ENCODE measurements at places on chromosomes 16 and 17.

GRCh38 chr17:17467720-17468119, 9.1 kb upstream of the MED9 start:
- DNase-seq, result no peak

- no peak for DNase-seq
These were observed 32.0 kb downstream of the SLC6A2 start for GRCh38 chr16:55687802-55688201.

DNA sequence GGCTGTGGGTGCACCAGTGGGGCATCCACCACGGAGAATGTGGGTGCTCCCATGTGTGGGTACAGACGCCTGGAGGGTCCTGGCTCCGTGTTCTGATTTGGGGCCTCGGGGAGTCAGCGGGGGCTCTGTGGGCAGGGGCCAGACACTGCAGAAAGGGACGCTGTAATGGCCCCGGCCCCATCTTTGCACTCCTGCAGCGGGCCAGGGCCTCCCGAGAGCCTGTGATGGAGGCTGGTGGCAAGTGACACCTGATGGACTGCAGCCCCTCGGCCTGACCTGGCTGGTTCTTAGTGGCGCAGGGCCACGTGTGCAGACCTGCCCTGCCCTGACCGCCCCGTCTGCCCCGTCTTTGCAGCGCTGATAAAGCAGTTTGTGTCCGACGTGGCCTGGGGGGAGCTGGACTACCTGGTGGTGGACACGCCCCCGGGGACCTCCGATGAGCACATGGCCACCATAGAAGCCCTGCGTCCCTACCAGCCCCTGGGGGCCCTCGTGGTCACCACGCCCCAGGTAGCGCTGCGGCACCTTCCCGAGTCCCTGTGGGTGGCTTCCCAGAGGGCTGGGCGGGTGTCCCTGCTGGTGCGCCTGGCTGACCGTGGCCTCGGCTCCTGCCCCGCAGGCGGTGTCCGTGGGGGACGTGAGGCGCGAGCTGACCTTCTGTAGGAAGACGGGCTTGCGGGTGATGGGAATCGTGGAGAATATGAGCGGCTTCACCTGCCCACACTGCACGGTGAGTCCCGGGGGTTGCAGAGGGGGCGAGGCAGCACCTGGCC, 4.7 kb downstream of the NUBP2 start:
- DNase-seq, result no peak

- no peak for DNase-seq
These were observed 1554.6 kb downstream of the CDH8 start for GRCh38 chr16:60481591-60481990.

- DNase-seq, result no peak
These were observed at the start of gene WNK4 for GRCh38 chr17:42779936-42780850. Gene WNK4, plus strand, starts transcription at chr17:42780610. Its CDS starts 89 bp downstream, at chr17:42780699.

DNA sequence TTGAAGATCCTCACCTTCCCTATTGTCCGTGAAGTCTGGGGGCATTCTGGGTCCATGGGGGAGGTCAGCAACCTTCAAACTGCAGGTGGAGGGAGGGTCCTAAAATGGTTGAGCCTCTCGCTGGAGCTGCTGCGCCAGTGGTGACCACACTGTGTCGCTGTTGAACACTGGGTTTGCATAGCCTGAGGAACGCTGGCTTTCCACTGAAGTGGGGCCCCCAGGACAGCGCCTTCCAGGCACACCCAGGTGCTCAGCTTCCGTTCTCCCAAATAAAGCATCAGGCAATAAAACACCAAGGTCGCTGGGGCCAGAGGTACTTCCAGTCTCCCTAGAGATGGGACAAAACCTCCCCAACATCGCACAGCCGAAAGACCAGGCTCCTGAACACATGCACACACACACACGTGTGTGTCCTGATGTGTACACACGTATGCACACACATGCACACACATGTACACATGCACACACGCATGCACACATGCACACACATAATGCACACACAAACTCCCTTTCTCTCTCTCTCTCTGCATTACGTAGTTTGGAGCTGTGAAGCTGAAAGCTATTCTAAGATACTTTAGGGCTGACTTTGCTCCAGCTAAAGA, 120.6 kb downstream of the IRF8 start:
- no peak for DNase-seq

- no peak for DNase-seq
These were observed 31.2 kb downstream of the NXN start for GRCh38 chr17:948284-948852.

DNA sequence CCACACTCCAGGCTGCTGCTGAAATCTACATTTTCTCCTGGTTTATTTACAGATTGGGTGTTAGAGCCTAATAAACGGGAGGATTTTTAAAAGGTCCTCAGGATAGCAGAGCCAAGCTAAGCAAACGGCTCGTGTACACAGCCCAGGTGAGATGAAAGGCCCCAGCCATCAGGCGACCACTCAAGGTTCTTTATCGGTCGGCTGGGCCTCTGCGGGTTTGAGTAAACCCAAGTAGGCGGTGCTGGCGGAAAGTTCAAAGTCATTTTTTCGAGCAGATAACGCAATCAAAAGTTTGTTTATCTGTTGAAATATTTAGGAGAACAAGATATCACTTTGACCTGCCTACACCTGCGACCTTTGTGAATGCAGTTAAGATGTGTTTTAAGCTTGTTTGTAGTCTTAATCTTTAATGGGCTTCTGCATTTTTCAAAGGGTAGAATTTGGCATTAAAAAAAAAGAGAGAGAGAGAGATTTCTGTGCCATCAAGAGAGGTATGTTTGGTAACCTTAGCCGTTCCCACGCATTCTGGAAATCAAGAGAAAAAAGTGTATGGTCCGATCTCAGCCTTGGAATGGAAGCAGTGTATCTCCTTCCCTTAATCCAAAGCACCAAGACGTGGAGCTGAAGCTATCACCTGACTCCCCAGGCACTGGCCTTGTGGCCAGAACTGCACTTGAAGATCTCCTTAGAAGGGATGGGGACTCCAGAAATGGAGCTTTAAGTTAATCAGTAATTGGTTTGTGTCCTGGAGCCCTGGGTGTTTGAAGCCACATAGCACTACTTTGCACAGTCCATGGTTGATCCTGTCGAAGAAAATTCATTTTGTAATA, 301.7 kb upstream of the IRX5 start:
- DNase-seq, result no peak

- DNase-seq, result no peak
These were observed 150.0 kb upstream of the GOT2 start for GRCh38 chr16:58884141-58884540.

DNA sequence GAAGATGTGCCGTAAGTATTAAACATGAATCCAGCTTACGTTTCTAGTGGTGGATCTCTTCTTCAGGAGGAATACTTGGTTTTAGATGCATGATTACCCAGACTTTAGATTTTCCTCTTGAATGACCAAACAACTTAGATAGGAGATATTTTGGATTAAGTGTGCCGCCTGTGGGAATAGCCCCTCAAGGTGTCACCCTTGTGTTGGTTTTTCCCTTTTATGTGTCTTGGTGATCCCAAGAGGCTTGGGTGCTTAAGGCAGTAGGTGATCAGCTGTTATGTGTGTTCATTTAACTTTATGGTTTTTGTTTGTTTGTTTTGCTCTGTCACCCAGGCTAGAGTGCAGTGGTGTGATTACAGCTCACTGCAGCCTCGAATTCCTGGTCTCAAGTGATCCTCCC, 115.1 kb downstream of the PPM1E start:
- DNase-seq, result no peak

- DNase-seq, result no peak
These were observed 88.2 kb upstream of the CORO6 start for GRCh38 chr17:29710891-29711418.

DNA sequence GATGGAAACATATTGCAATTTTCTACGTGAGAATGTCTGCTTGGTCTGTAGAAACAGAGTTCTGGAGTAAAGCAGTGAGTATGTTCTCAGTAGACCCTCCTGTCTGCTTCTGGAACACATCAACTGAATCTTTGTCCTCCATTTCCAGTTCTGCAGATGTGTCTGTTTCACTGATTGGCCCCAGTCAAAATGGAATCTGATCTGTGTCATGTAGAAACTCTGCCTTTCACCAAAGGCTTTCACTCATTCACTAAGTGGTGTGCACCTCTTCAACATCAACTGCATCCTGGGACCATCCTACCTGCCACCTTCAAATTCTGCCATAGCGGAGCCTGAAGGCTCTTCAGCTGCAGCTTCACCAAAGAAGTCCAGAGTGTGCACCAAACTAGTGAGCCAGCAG, 2.8 kb upstream of the ZNF267 start:
- DNase-seq, result no peak

DNA sequence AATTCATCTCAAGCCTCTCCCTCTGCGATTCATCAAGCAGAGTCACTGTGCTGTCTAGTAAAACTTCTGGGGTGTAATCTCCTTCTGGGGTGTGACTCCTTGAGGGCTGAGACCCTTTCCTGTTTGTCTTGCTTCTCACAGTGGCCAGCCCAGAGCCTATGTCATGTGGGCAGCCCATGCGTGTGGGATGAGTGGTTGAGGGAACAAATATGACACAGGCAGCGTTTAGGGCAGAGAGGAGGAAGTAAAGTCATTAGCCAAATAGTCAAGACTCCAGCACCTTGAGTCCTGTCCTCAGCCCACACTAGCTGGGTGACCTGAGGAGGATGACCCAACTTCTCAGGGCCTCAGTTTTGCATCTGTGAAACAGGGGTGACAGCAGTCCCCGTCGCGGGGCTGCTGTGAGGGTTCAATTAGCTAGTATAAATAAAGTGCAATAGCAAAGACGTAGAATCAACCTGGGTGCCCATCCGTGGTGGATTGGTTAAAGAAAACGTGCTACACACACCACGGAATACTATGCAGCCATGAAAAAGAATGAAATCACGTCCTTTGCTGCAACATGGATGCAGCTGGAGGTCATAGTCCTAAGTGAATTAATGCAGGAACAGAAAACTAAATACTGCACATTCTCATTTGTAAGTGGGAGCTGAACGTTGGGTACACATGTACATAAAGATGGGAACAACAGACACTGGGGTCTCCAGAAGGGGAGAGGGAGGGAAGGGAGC, 4.5 kb upstream of the ITGAX start:
- no peak for DNase-seq

GRCh38 chr16:59740858-59741257, 1006.7 kb upstream of the GOT2 start:
- DNase-seq, result no peak

DNA sequence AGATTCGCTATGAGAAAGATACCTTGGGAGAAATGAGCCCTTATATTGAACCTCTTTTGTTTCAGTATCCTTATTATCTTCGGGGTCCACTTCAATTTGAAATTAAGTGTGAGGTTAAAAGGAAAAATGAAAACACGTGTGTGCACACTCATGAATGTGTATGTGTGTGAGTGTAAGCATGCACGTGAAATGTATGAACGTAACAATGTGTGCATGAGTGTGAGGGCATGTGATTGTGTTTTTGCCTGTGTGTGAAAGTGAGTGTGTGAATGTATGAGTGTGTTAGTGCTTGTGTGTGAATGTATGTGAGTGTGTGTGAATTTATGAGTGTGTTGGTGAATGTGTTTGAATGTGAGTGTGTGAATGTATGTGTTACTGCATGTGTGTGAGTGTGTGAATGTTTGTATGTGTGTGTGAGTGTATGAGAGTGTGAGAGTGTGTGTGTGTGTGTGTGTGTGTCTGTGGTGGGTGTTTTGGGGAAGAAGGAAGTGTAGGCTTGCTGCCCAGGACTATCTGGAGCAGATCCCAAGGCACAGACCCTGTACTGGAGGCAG, 224.0 kb upstream of the CDH13 start:
- no peak for DNase-seq

DNA sequence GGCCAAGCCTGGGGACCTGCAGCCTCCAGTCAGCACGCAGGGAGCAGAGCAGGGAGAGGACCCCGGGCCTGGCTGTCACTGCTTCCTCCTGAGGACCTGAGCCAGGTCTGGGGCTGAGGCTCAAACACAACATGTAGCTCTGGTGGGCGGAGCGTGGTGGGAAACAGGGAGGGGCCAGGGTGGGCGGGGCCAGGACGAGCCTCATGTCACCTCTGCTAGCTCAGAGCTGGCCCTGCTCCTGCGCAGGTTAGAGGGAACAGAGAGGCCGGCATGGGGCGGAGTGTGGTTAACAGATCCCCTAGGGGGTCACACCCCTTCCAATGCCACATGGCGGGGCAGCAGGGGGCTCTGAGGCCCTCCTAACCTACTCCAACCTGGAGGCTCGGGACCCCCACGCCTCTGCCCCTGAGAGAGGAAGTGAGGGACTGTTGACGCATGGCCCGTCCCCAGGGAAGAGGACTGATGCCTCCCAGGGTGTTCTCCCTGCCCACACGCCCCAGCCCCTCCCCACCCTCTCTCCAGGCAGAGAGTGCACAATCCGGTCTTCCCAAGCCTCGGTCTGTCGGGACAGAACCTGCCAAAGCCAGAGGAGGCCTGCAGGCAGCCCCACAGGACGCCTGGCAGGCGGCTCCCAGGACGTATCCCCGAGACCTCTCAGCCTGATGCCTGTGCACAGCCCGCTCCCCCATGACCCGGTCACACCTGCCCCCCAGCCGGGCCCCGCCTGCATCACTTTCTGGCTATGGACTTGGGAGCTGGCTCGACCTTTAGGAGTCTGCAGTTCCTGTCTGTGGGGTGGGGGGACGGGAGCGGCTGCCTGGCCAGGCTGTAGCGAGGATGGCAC, 15.2 kb downstream of the PIEZO1 start:
- DNase-seq, result no peak

DNA sequence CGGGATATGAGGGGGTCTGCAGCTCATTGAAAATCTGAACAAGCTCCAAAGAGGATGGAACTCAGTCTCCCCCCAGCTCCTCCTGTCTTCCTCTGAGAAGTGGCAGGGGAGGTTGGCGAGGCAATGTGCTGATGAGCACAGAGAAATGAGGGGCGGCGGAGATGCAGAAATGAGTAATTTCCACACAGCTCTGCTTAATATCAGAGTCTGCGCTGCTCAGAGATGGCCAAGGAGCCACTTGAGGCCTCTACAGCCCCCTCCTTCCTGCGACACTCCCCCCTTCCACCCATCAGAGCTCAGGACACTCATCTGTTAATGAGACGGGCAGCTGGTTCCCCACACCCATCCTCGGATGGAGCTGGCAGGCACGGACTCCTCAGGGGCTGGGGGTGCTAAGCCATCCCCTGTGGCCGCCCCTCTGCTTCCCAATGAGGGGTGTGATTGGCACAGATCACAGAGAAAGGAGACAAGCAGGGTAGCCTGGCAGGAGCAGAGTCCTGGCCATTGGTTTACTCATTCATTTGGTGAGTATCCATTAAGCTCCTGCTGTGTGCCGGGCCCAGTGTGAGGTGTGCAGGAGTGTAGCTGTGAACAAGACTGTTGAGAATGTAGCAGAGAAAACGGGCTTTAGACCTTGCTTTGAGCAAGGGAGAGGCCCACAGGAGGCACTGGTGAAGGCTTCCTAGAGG, 12.7 kb upstream of the CRHR1 start:
- no peak for DNase-seq

GRCh38 chr17:58565389-58566311, 51.2 kb upstream of the MTMR4 start:
- DNase-seq, result no peak

DNA sequence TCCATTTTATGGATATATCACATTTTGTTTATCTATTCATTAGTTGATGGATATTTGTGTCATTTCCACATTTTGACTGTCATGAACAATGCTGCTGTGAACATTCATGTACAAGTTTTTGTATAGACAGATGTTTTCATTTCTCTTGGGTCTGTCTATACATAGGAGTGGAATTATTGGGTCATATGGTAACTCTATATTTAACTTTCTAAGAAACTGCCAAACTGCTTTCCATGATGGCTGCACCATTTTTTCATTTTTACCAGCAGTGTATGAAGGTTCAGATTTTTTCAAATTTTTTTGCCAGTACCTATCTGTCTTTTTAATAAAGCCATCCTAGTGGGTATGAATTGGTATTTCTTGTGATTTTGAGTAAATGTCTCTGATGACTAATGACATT, 15.5 kb downstream of the NFAT5 start:
- no peak for DNase-seq

- DNase-seq, result no peak
These were observed 4.2 kb downstream of the USP6 start for GRCh38 chr17:5120036-5120435.

- no peak for DNase-seq
These were observed 18.5 kb upstream of the TERF2 start for GRCh38 chr16:69404275-69404805.
